ENCODE measurements at places on chromosomes 7 and 10.

- DNase-seq = no peak
These were observed 99.8 kb downstream of the ANKRD30A start for GRCh38 chr10:37225163-37225562.

GRCh38 chr7:55095672-55096071, 76.9 kb downstream of the EGFR start:
- DNase-seq = no peak

DNA sequence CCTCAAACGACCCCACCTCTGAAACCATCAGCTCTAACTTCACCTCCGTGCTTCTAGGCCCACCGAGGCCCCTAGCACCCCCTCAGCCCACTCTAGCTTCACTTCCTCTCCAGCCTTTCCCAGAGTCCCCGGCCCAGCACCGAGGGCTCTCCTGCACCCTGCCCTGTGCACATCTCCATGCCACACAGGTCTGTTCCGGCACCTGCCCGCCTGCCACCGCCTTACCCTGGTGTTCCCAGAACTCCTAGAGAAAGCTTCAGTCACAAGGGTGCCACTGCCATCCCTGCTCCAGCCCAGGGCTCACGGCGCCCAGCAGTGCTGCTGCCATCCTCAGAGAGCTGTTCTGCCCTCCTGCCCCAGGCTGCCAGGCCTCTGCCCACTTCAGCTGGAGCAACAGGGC, 61.3 kb upstream of the INSIG1 start:
- no peak for DNase-seq

GRCh38 chr7:25858525-25859411, 293.2 kb upstream of the NFE2L3 start:
- DNase-seq = no peak

All from stimulated activated CD4-positive, alpha-beta T cell treated with anti-CD3 and anti-CD28 coated beads, Interleukin-2, amount 100 ng/mL, for 48 hours (primary cell).